ENCODE measurements at places on chromosomes 4 and X. TPM values are rescaled to one million over a fixed set of nuclear protein-coding genes. Genes with fewer than 3 reads are reported as not detected.

DGAT2L6 gene
- not detected for total RNA-seq

DNA sequence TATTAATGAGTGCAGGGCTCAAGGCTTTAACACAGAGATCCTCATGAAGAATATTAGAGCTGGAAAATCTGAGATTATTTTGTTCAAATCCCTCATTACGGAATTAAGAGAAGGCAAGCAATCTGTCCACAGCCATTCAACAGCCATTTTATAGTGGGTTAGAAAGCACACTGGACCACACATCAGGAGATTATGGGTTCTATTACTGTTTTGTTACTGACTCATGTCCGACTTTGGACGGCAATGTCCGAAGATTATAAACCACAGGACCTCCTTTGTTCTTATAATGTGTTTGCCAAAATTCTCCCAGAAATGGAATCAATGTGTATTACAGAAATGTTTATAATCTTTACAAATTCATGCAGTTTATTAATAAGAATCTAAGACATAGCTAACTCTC lies 8.1 kb downstream of the LAMTOR3 start:
- DNase-seq: no peak
- no peak overlapping the region for H3K4me3 ChIP-seq
- H3K27me3 ChIP-seq: no peaks in the 10 kb centered on the region

DNA sequence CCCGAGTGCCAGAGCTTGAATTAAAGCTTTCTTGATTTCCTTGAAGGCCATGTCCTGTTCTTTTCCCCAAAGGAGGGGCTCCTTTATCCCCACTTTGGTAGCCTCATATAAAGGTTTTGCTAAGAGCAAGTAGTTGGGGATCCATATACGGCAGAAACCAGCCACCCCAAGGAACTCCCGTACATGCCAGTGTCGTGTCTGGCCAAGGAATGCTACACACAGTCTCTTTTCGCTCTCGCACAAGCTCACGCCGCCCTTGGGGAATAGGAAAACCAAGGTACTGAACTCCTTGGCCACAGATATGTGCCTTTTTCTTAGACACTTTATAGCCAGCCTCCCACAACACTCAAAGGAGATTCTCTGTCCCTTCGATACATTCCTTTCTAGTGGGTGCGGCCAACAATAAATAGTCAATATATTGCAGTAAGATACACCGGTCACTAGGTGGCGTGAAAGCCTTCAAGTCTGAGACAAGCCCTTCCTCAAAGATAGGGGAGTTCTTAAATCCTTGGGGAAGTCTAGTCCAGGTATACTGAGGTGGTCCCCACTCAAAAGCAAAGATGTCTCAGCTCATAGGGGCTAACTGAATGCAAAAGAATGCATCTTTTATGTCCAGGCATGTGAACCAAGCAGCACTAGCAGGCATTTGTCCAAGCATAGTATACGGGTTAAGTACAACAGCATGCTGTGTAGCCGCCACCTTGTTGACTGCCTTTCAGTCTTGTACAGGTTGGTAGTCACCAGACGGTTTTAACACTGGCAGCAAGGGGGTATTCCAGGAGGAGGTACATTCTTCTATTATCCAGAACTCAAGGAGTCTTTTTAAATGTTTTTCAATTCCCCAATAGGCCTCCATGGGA lies 57.8 kb upstream of the XAGE1B start:
- no peaks in the 10 kb centered on the region for H3K36me3 ChIP-seq
- no peak overlapping the region for H3K27ac ChIP-seq
- H3K27me3 ChIP-seq: no peaks in the 10 kb centered on the region
- DNase-seq: peak; percentile 64
- no peak overlapping the region for H3K4me3 ChIP-seq

- no peaks in the 10 kb centered on the region for H3K4me1 ChIP-seq
- H3K27ac ChIP-seq: no peak overlapping the region
- H3K27me3 ChIP-seq: no peaks in the 10 kb centered on the region
- peaks cover 8% of the 10 kb centered on the region for H3K36me3 ChIP-seq
- H3K4me3 ChIP-seq: no peak overlapping the region
These were observed 6.6 kb upstream of the ASB11 start for GRCh38 chrX:15322072-15322471.

ZCCHC12 gene
- not detected for total RNA-seq

- peak; percentile 67 for DNase-seq
- no peaks in the 10 kb centered on the region for H3K36me3 ChIP-seq
- no peak overlapping the region for H3K4me3 ChIP-seq
- H3K27me3 ChIP-seq: no peaks in the 10 kb centered on the region
- H3K27ac ChIP-seq: no peak overlapping the region
These were observed 61.1 kb upstream of the VAMP7 start for GRCh38 chrX:155819966-155820491.

TRO gene
- total RNA-seq: 4.3 TPM

GRCh38 chr4:77745792-77746191 lies 73.4 kb downstream of the CNOT6L start:
- peaks cover 6% of the 10 kb centered on the region for H3K4me1 ChIP-seq
- no peaks in the 10 kb centered on the region for H3K27me3 ChIP-seq
- no peak for DNase-seq
- no peak overlapping the region for H3K27ac ChIP-seq

DNA sequence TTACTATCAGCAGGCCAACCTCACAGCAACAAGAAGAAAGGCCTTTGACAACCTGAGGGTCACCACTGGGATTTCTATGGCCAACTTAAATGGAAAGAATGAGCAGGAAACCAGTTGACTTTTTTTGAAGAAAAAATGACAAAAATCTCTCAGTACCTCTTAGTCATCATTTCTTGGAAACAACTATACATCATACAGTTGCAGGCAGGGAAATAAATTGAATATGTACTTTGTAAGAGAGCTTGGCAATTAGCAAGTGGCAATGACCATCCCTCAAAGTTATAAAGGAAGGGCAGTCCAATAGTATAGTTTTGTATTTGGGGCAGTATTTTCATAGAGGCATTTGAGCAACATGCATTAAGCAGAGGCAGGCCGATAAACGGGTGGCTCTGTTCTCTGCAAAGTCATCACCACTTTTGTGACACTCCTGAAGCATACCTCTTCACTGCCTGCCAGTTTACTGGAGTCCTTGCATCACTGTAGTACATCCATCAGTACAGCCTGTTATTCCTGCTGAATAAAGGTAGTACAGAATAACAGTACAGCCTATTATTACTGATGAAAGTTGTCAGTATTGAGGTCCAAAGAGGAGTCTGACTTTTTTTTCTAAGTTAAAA lies 83.3 kb upstream of the AMELX start:
- no peaks in the 10 kb centered on the region for H3K4me1 ChIP-seq
- H3K4me3 ChIP-seq: no peak overlapping the region
- no peak for DNase-seq
- no peaks in the 10 kb centered on the region for H3K27me3 ChIP-seq
- H3K27ac ChIP-seq: no peak overlapping the region
- no peaks in the 10 kb centered on the region for H3K36me3 ChIP-seq

Data from natural killer cell (primary cell).